ENCODE measurements at places on chromosomes 5 and 9.

GRCh38 chr9:136605988-136606660 lies 56.6 kb upstream of the EGFL7 start:
- DNase-seq, result no peak

GRCh38 chr9:103990311-103990710 lies 103.8 kb upstream of the SMC2 start:
- no peak for DNase-seq

- DNase-seq, result no peak
These were observed 339.6 kb upstream of the SGCD start for GRCh38 chr5:155987265-155987810.

DNA sequence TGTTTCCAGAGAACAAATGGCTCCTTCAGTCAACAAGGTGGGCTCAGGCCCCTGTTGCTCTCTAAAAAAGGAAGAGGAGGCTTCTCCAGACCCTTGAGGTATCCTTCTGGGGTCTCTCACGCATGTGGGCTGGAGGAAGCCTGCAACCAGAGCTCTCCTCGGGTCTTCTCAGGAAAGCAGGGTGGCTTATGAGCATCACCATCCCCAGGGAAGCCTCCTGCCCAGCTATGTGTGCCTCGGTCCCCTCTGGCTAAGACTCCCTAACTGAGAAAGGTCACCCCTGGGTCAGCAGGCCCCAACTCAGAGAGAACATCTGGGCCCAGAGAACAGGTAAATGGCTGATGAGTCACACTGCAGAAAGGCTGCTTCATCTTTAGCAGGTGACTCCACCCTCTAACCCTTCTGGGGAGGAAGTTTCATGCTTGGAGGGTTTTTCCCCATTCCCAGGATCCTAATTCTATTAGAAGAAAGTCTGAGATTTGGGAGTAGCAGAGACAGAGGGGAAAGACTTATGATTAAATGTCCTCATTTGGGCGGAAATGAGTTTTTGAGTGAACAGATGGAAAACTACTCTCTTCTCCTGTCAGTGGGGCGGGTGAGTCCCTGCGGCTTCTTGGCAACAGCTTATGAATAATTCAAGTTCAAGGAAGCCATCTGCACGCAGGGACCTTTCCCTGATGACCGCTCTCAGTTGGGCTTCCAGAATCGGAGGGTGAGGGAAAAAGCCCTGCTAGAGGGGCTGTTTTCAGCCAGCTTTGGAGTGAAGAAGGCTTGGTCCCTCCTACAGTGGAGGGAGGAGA lies 41.9 kb downstream of the TGFBI start:
- peak; percentile 64 for DNase-seq

- DNase-seq, result no peak
These were observed 173.5 kb upstream of the SPRY4 start for GRCh38 chr5:142498298-142498697.

Data from epithelial cell of esophagus (primary cell).